ENCODE measurements at places on chromosomes 1 and 21.

DNA sequence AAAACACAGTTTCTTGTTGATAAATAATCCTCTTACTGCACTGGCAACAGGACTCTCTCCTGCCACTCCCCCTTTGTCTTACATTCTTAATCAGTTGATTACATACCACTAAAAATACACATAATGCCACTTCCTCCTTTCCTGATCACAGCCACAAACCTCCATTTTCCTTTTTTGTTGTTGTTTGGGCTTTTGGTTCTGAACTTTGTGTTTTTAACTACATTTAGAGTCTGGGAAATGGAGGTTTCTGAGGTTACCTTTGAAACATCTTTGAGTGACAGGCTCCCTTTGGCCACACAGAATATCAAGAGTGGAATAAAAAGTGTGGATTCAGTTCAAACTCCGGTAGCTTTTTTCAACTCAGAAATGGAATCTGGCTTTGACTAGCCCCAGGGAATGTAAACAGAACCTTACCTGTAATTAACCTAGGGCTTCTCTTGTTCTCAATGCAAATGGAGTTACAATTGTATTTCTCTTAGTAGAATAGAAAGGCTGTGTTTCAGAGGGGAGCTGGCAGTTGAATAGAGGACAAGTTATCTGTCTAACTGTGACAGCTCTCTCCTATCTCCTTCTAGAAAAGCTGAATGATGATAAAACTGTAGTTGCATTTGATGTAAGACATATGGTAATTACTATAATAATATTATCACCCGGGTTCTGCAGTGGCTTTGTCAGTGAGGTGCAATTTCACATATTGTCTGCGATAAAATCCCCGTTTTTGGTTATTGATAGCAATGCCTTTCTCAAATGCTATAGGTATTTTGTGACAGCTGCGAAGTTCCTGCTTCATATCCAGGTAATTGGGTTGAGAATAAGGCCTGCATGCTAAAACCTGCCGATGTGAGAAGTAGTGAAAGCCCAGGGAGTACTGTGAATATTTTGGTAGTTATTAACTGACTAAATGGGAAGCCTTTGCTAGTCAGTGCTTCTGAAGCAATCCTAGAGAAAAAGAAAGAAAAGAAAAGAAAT is 66.9 kb downstream of the ST6GALNAC5 start:
- no peak for DNase-seq

GRCh38 chr21:31018232-31018631 is 20.0 kb downstream of the KRTAP19-8 start:
- DNase-seq = no peak

DNA sequence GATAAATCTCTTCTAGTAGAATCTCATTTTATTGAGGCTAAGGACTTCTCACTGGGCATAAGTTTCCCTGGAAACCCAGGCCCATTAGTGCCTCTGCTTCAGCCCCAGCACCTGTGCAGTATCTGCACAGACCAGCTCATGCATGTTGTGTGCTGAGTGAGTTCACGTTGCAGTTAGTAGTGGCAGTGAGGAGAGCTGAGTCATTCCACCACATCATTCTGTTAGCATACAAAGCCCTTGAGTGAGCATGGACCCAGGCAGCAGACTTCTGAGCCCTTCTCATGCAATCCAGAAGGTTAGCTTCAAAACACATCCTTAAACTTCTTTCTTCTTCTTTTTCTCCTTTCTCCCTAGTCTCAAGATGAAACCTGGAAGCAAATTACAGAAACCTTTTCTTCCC is 45.8 kb upstream of the NTPCR start:
- no peak for DNase-seq

DNA sequence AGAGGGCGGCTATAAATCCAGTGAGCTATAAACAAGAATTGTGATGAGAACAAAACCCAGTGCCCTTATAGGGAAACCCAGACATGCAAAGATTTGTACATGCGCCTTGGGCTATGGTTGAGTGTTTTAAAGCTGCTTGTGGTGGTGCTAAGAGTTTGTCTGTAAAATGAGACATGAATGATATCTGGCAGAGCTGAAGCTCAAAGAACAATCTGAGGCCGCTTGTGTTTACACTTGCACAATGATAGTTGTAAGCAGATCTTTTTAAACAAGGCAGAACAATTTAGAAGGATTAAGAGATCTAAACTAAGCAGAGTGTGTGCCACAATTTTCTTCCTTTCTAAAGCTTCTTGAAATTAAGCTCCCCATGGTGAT is 80.4 kb upstream of the ADAMTS5 start:
- DNase-seq = no peak

GRCh38 chr1:224482619-224483018 is 48.0 kb upstream of the WDR26 start:
- DNase-seq = no peak

- no peak for DNase-seq
These were observed 687 bp upstream of the SEMA6C start for GRCh38 chr1:151147132-151147503.

- DNase-seq = no peak
These were observed 7.7 kb downstream of the CFAP298 start for GRCh38 chr21:32604464-32604863.

DNA sequence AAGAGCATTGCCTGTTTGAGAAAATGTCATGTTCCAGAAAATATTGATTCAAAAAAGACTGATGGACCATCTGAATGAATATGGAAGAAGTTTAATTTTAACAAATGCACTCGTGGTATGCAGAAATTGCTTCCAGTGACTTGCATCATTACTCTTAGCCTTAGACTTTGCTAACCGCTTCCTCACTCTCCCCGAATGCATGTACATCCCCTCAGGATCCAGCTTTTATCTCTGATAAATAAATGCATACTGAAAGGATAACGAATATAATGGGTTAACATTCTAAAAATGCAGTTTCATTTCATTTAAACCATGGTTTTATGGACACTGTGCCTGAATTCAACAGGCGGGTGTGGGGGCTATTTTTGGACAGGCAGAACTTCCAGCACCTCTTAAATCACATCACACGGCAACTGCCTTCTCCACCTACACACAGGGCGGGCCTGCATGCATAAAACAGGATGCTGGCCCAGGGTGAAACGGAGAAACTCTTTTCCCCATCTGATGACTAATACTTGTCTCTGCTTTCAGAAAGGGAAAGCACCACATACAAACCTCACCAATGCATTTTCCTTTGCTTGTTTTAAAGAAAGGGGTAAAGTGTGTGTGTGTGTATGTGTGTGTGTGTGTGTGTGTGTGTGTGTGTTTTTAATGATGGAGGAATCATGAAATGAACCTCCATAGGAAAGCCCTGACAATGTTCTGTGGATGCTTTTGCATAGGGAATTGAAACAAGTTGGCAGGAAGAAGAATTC is 48.7 kb downstream of the SPAG17 start:
- DNase-seq = peak; percentile 62

DNA sequence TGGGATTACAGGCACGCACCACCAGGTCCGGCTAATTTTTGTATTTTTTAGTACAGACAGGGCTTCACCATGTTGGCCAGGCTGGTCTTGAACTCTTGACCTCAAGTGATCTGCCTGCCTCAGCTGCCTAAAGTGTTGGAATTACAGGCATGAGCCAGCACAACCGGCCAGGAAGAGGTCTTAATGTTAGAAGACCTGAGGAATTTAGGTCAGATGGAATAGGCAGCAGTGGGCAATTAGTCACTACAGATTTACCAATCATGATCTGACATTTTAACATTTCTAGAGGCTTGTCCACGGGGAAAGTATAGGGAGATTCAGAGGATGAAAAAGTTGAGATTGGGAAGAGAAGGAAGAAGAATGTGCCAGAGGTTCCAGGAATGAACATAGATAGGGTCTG is 8.9 kb upstream of the APP start:
- no peak for DNase-seq

DNA sequence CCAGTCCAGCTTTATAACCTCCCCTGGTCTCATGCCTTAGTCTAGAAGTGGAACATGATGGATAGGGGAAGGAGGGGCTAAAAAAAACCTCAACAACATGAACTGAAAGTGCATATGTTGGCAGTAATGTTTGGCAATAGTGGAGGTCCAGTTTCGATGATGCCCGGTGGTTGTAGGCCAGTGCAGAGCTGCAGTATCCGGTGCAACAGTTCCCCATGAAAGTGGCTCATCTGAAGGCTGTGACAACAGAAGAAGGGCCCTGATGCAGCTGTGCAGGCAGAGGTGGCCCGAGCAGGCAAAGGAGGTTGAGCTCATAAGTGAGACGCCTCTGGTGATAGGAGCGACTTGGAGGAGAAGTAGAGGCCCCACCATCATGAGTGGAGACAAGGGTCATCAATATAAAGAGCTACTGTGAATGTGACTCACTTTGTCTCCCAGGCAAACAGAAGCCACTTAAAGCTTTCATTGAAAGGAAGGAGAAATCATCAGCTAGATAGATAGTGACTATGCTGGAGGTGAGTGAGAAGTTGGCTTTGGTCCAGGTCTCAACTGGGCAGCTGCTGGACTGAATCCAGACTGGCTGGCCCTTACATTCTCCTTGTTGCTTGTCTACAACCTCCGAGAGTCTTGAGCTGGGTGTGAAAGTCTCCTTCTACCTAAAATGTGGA is 10.2 kb upstream of the CREG1 start:
- DNase-seq = no peak

DNA sequence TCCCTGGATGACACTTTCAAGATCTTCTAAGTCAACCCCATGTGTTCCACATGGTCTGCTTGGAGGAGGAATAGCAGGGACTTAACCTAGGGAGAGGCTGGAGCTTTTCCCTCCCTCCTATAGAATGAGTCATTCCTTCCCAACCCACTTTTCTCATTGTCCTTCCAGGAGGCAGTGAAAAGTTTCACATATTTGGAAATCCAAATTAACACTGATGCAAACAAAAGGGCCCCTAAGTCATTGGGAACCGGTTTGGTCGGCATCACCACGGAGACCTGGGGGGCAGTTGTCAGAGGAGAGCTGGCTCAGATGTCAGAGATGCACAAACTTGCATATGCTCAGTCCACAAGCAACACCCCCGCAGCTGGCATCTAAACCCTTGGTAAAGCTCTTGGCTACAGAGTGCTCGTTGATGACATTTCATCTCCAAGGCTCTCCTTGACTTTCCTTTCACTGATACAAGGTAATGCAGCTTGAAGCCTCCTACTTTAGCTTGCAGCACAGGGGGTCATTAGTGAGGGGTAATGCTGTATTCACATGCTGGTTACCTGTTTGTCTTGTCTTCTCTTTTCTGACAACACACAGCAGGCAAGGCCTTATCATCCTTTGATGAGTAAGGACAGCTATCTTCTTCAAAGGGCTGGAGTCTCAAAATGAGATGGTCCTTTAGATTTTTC is 12.3 kb upstream of the LRRC8D start:
- DNase-seq = no peak

- no peak for DNase-seq
These were observed 275.2 kb upstream of the NEGR1 start for GRCh38 chr1:72557446-72558049.

DNA sequence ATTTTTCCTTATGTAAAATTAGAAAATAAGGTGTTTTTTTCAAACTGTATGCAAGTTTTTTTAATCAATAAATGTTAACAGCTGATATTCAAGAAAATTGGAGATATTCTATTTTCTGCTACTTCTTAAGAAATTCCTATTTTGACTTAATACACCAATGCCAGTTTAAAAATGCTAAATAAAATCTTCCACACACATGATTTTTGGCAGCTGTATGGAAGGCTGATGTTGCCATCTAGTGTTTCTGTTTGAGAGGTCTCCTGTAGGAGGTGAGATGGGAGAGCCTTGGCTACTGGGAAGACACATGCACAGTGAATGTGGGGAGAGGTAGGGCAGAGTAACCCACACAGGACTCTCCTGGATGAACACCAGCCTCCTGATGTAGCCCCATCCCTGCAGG is 29.2 kb upstream of the OR2B11 start:
- peak; percentile 64 for DNase-seq

GRCh38 chr1:39205102-39205780 is 746 bp downstream of the MACF1 start:
- DNase-seq = peak; percentile 46

DNA sequence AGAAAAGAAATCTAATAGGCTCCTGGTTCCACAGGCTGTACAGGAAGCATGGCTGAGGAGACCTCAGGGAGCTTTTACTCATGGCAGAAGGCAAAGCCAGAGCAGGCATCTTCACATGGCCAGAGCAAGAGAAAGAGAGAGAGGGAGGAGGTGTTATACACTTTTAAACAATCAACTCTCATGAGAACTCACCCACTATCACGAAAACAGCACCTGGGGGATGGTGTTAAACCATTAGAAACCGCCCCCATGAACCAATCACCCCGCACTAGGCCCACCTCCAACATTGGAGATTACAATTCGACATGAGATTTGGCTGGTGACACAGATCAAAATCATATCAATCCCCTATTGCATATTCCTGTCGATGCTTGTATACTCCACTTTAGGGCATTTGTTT is 93.5 kb downstream of the MRPL39 start:
- DNase-seq = no peak

GRCh38 chr1:169044296-169044695 is 62.2 kb upstream of the ATP1B1 start:
- DNase-seq = peak; percentile 44

GRCh38 chr1:211329764-211330201 is 3.1 kb downstream of the TRAF5 start:
- peak; percentile 46 for DNase-seq

GRCh38 chr1:109969146-109969829 is 15.3 kb upstream of the AHCYL1 start:
- no peak for DNase-seq

- DNase-seq = no peak
These were observed 33.2 kb upstream of the FAM163A start for GRCh38 chr1:179709841-179710329.

DNA sequence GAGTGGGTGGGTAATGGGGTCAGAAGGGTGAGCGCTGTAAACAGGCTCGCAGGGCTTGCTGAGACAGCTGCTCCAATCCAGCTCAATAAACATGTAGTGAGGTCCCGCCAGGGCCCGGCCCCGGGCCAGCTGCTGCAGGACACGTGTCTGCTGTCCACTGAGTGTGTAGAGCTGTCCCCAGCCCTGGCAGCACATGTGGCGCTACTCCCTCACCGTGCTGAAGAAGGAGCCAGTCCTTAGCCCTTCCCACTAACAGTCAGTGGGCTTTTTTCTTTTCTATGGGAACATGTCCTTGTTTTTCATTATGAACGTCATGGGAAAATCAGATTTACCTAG is 78.9 kb upstream of the C1orf174 start:
- DNase-seq = no peak

DNA sequence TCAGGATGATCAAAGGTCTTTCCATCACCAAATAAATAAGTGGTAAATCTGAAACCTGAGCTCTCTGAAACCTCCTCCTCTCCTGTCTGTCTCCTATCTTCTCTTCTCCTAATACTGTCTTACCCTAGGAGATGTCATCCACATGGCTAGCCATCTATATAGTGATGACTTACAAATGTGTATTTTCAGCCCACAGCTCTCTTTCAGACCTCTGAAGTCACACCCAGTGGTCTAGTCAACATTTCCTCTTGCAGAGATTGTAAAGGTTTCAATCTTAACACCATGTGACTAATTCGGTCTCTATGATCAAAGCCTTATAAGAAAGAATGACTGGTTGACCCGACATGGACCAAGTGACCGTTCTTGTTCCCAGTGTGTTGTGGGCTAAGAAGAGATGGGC is 63.1 kb upstream of the DPT start:
- DNase-seq = peak; percentile 20

GRCh38 chr1:152034654-152035538 is 1.9 kb downstream of the S100A11 start:
- DNase-seq = peak; percentile 70

Measured in GM10248 (cell line).